ENCODE measurements at places on chromosomes 3 and 15. TPM values are rescaled to one million over a fixed set of nuclear protein-coding genes. Genes with fewer than 3 reads are reported as not detected.

The CTXN2 gene
- not detected for total RNA-seq

The NPAP1 gene
- total RNA-seq: 0.58 TPM

The SCN11A gene
- 11.8 TPM for total RNA-seq

The LMCD1 gene
- 34.3 TPM for total RNA-seq

The PLA2G4E gene
- not detected for total RNA-seq

The TM4SF18 gene
- 33.4 TPM for total RNA-seq

The PRTG gene
- 16.2 TPM for total RNA-seq

The SHF gene
- total RNA-seq: 11.4 TPM

The SLC2A2 gene
- total RNA-seq: not detected

The C3orf38 gene
- 60.5 TPM for total RNA-seq

The KIF7 gene
- 9.4 TPM for total RNA-seq

DNA sequence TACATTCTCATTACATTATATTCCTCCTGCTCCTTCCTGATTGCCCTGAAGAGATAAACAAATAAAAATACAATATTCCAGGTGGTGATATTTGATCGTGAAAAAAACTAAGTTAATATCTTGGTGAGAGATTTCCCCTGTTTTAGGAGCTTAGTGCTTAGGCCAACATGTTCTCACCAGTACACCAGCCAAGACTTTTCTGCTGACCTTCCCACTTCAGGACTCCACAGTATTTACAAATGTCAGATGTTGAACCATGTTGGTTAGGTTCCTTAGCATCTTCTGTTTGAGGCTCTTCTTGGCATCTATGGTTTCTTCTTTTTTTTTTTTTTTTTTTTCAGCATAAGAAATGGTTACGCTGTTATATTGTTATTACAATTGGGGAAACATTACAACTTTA lies 247.0 kb downstream of the IL5RA start:
- no peak for DNase-seq

- DNase-seq: no peak
Measured at GRCh38 chr3:194928831-194929577, 243.3 kb downstream of the FAM43A start.

- DNase-seq: peak; percentile 84
Measured at GRCh38 chr15:48285329-48286214, 45.7 kb upstream of the DUT start.

- no peak for DNase-seq
Measured at GRCh38 chr15:39874890-39875549, 45.0 kb downstream of the GPR176 start.

GRCh38 chr3:54818486-54818885 lies 109.4 kb downstream of the LRTM1 start:
- no peak for DNase-seq

- DNase-seq: no peak
Measured at GRCh38 chr3:82654708-82655107, 893.3 kb upstream of the GBE1 start.

DNA sequence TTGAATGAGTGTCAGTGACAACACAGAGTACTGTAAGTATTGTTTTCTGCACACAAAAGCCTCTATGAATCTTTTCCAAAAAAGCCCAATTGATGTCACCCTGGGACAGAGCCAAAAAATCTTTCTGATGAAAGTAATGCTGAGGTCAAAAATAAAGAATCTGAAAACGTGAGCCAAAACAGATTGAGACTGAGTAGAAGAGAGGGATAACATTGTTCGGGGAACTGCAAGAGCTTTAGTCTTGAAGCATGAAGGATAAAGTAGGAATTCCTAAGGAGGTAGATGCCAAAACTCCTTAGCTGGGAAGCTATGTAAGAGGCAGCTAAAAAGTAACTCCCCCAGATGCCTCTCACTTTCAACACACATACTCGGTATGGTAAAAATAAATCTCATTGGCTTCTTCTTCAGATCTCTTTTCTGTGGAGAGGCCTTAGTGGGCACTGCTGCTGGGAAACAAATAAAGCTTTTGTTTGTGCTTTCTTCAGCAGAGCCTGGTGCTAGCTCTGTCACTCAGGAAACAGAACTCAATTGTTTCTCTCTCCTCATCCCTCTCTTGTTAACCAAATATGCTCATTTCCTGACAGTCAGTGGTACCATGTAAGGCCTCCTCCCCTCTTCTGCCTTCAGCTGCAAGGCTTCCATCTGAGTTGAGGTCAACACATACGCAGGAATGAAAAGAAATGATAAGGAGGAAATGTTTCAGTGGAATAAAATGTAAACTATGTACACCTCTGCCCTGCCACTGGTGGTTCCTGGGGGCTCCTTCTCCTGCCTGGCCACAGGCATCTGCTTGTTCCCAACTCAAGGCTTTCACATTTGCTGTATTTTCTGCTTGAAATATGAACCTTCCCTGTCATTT lies 58.1 kb downstream of the CD200 start:
- DNase-seq: peak; percentile 65

GRCh38 chr3:71806736-71807135 lies 21.8 kb upstream of the PROK2 start:
- DNase-seq: no peak

- DNase-seq: no peak
Measured at GRCh38 chr3:163368168-163368567, 1710.1 kb downstream of the SI start.

GRCh38 chr3:132448216-132448961 lies 31.1 kb downstream of the DNAJC13 start:
- no peak for DNase-seq

GRCh38 chr3:190013943-190014924 lies 106.5 kb downstream of the P3H2 start:
- DNase-seq: no peak

DNA sequence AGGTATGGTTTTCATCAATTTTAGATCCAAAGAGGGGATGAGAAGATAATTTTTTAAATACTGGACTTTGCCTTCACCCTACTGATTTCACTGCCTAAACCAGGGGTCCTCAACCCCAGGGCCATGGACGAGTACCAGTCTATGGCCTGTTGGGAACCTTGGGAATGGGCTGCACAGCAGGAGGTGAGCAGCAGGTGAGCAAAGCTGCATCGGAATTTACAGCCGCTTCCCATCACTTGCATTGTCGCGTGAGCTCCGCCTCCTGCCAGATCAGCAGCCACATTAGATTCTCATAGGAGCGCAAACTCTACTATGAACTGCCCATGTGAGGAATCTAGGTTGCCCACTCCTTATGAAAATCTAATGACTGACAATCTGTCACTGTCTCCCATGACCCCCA lies 76.3 kb upstream of the TTBK2 start:
- no peak for DNase-seq

- DNase-seq: no peak
Measured at GRCh38 chr15:87686841-87687522, 569.6 kb downstream of the NTRK3 start.

DNA sequence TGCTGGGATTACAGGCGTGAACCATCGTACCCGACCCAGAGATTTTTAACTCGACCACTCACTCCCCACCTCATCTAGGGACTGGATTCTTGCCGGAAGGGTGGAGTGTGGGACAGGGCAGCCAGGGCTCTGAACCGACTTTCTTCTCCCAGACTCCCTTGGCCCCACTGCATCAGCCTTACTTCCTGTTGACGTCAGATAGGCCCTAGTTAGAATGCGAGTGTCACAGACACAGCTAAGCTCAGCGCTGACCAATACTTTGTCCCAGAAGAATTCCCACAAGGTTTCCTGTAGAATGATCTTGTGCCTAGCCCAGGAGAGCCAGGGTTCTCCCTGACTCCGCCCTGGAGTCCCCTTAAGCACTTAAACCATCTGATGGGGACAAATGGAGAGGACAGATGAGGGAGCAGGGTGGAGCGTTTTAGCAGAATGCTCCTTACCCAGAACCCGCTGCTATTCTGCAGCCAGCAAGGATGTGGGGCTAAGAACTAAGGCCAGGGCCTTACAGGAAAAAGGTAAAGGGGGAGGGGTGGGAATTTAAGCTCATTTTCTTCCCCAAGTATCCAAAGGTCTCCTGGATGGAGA lies 5.8 kb upstream of the TUSC2 start:
- no peak for DNase-seq

- DNase-seq: no peak
Measured at GRCh38 chr15:58348095-58348812, 83.5 kb upstream of the LIPC start.

DNA sequence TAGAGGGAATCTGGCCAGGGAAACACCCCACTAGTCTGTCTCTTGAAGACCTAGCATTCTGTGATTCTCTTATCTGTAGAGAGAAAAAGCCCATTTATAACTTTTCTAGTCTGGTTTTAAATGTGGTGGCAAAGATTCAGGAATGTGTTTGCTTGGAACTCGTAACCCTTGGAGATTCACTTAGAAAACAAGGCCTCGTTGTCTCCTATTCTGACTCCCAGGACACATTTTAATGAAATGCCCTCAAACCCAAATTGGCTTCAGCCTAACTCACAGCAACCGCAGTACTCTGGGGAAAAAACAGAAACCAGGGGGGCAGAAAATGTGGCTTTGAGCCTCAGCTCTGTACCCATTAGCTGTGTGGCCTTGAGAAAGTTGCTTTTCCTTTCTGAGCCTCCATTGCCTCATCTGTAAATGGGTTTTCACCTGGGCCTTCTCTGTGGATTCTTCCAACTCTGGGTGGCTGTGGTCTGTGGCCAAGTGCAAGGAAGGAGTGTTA lies 36.5 kb downstream of the RPLP1 start:
- no peak for DNase-seq

GRCh38 chr3:146470425-146470990 lies 1.1 kb upstream of the PLSCR2 start:
- DNase-seq: no peak

DNA sequence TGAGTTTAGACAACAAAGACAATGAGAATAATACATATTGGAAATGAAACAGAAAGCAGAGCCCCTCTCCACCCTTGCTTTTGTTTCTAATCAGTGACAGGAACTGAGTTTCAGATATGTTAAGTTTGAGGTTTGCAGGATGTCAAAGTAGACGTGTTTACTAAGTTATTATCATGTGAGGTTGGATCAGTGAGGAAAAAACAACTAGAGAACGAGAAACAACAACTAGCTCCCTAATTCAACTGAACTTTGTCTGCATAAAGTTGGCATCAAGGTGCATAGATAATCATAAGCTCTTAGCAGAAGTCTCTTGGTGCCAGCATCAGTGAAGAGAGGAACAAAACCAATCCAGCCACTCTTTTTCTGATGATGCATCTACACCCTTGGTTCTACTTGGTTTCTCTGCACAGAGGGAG lies 491.1 kb upstream of the NR2F2 start:
- no peak for DNase-seq

- DNase-seq: peak; percentile 18
Measured at GRCh38 chr15:47293466-47294162, 423.7 kb upstream of the SEMA6D start.

DNA sequence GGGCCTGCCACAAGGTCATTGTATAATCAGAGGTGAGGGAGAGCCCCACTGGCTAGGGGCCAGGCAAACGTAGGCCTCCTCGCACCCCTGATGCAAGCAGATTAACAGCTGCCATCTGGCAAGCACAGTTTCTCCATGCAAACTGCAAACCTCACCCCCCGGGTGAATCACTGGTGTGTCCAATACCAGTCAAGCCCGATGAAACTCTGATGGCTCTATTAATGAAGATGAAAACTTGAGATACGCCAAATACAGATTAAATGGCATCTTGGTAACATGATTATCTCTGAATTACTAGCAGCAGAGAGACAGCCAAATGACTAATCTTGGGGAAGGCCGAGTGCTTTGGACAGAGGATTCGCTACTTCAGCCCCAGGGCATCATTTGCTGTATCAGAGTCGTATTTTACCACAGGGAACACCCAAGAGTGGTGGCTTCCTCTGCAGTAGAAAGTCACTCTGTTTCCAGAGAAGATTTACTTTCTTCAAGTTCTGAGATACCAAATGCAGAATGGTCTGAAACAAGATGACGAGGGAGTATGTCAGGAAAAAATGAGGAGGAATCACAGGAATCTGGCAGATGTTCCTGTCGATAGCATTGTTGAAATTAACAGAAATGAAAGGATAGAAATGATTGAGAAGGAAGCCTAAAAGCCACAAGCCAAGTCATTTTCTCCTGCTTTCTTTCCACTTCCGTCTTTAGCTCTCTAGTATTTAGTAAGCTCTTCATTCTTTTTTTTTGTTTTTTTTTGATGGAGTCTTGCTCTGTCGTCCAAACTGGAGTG lies 96.2 kb upstream of the NR2F2 start:
- DNase-seq: no peak

DNA sequence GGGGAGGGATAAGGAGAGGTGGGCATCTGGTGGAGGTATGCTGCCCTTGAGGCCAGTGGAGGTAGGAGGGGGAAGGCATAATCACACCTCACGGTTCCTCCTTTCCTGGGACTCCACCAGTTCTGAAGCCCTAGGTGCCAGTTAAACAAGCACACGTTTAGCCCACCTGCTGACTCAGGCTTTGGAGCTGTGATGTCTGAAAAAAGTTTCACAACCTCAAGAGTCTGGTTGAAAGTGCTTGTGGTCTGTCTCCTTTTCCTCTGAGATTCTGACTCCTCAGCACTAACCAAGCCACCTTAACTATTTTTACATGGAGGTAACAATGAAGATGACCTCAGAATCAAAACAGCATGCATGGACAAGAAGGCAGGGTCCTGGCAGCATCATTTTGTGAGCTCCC lies 23.0 kb downstream of the HPS3 start:
- no peak for DNase-seq

GRCh38 chr15:89917442-89918101 lies 4.8 kb upstream of the ARPIN start:
- DNase-seq: no peak

GRCh38 chr3:141384575-141384974 lies 16.3 kb downstream of the ZBTB38 start:
- DNase-seq: no peak
